Stimulated activated CD8-positive, alpha-beta memory T cell treated with anti-CD3 and anti-CD28 coated beads, Interleukin-7, amount 100 ng/mL, for 48 hours (primary cell): ENCODE measurements at places on chromosomes 13 and 19.

GRCh38 chr13:96925916-96926628, 68.2 kb downstream of the OXGR1 start:
- DNase-seq = no peak

DNA sequence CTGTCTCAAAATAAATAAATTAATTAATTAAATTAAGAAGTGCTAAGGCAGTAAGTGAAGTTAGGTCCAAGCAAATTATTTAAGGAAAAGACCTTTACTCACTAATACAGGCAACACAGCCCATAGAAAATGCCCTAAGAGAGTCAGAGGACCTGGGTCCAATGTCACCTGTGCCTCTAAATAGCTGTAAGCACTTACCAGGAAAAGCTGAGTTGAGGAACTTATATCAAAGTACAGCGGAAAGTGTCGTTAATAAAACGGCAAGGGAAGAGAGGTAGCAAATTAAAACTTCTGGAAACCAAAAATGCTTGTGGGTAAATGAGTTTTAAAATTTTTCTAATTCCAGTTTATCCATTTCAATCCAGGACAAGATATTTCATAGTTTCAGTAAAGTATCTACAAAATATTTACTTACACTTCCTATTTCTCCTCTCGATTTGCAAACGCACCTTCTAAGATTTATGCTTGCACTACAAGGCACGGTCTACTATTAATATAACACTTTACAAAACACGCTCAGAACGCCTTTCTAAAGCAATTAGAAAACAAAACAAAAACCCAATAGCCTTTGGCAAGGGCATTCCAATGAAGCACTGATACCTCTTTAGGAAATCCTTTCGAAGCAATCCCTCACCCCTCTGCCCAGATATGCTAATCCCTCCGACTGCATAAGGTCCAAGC, 963 bp downstream of the VPS36 start:
- DNase-seq = no peak

- DNase-seq = no peak
Measured at GRCh38 chr13:100208626-100209025, 119.7 kb downstream of the PCCA start.

DNA sequence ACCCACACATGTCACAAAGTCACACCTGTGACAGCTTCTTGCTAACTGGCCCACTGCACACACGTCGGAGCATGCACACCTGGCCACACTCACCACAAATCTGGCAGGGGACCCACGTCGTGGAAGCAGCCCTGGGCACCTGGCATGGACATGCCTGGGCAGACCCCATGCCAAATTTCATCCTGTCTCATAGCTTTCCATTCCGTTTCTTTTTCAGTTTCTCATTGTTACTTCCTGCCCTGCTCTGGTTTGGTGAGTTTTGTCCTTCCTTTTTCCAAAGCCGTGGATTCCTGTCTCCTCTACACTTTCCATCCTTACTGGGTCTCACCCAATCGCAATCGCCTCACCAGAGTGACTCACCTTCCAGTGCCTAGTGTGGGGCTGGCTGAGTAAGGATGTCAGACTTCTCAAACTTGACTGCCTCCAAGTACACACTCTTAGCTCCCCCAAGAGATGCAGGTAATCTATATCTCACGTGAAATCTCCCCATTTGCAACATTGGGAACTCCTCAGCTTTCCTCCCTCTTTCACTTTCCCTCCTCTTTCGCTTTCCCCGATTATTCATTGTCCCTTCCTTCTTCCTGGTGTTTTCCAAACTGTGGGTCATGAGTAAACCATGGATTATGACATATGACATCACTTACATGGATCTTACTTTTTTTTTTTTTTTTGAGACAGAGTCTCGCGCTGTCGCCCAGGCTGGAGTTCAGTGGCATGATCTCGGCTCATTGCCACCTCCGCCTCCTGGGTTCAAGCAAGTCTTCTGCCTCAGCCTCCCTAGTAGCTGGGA, 1.6 kb upstream of the BBC3 start:
- no peak for DNase-seq

DNA sequence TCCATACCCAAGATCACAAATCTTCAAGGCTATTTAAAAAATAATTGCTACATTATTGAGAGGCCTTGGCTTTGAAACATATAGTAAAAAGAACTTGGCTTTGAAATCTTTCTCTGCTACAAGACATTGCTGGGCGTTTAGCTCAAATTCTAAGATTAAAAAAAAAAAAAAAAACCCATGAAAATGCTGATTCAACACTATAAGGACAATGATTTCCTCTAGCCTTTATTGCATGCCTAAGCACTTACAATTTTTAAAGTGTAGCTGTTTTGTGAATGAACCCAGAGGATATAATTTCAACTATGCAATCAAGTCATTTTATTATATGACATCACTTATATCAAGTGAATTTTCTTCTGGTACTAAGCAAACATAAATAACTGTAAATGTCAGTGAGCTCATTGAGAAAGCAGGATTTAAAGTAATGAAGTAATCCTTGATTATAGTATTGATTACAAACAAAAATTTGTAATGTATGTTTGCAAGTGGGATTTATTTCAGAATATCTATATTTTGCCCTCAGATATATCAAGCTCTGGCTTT, 340.0 kb upstream of the GPC6 start:
- DNase-seq = no peak
